IMR-90 (cell line): ENCODE measurements at places on chromosomes 1 and 21. TPM values are rescaled to one million over a fixed set of nuclear protein-coding genes. Genes with fewer than 3 reads are reported as not detected.
A peak's percentile ranks its signal among the peaks of the same experiment; 100 is the strongest.

DNA sequence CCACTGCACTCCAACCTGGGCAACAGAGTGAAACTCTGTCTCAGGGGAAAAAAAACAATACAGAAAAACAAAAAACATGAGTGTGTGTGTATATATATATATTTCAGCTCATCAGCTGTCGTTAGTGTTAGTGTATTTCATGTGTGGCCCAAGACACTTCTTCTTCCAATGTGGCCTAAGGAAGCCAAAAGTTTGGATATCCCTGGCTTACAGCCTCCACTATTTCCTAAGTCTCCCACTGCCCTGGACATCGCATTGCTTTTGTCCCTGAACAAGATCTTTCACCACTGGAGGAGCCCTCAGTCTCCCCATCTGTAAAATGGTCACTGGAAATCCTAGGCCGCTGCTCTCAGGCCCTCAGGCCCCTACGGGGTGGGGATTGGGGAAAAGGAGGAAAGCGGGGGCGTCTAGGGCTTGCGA lies 391 bp upstream of the LDLRAP1 start:
- H3K4me1 ChIP-seq = peaks cover 8% of the 10 kb centered on the region
- no peaks in the 10 kb centered on the region for H3K36me3 ChIP-seq
- H3K4me3 ChIP-seq = peak overlapping the region; percentile 26
- no peak for DNase-seq

GRCh38 chr1:29315262-29315661 lies 78.9 kb downstream of the PTPRU start:
- no peaks in the 10 kb centered on the region for H3K4me1 ChIP-seq
- H3K4me3 ChIP-seq = no peak overlapping the region
- H3K36me3 ChIP-seq = peaks cover 11% of the 10 kb centered on the region
- H3K27me3 ChIP-seq = no peaks in the 10 kb centered on the region
- no peak for DNase-seq
- no peak overlapping the region for H3K27ac ChIP-seq

GRCh38 chr1:223129229-223129901 lies 13.7 kb downstream of the TLR5 start:
- no peak overlapping the region for H3K27ac ChIP-seq
- peak; percentile 25 for DNase-seq
- peak overlapping the region; percentile 39 for H3K4me3 ChIP-seq
- no peaks in the 10 kb centered on the region for H3K4me1 ChIP-seq
- H3K27me3 ChIP-seq = peaks cover 30% of the 10 kb centered on the region

DNA sequence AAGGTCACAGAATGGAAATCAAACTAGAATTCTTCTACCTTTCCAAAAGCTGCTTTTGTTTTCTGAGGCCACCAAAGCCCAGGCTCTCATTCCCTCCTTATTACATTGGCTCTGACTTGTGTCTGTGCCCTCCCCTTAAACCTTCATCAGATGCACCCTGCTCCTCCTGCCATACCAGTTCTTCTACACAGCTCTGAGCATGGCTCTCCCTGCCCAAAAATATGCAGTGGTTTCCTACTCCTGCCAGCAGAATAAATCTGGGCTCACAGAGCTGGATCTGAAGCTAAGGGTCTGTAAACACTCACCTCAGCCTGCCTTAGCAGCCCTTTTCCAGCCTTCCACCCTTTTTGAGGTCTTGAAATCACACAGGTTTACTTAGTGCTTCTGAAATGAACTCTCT lies 55.0 kb downstream of the TTC3 start:
- H3K36me3 ChIP-seq = peaks cover 31% of the 10 kb centered on the region
- H3K4me1 ChIP-seq = no peaks in the 10 kb centered on the region; the same call in 1 of the 2 replicates
- H3K27me3 ChIP-seq = no peaks in the 10 kb centered on the region
- no peak for DNase-seq
- H3K27ac ChIP-seq = no peak overlapping the region
- no peak overlapping the region for H3K4me3 ChIP-seq

GRCh38 chr1:15158506-15159165 lies 5.1 kb downstream of the TMEM51 start:
- peaks cover 3% of the 10 kb centered on the region for H3K36me3 ChIP-seq
- no peaks in the 10 kb centered on the region for H3K27me3 ChIP-seq
- peak; percentile 98 for DNase-seq
- peaks cover 42% of the 10 kb centered on the region for H3K4me1 ChIP-seq

DNA sequence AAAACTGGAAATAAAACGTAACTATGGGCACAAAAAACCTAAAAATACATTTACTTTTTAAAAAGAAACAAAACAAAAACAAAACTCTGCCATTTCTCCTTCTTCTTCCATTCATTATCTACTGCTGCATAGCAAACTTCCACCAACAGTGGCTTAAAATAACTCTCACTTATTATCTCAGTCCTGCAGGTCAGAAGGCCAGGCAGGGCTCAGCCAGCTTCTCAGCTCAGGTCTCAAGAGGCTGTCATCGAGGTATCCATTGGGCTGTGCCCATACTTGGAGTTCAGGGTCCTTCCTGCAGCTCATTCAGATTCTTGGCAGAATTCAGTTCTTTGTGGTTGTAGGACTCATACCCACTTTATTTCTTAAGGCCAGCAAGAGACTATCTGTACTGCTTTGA lies 352.7 kb upstream of the PLD5 start:
- H3K4me3 ChIP-seq = no peak overlapping the region
- no peaks in the 10 kb centered on the region for H3K36me3 ChIP-seq
- no peaks in the 10 kb centered on the region for H3K27me3 ChIP-seq

DNA sequence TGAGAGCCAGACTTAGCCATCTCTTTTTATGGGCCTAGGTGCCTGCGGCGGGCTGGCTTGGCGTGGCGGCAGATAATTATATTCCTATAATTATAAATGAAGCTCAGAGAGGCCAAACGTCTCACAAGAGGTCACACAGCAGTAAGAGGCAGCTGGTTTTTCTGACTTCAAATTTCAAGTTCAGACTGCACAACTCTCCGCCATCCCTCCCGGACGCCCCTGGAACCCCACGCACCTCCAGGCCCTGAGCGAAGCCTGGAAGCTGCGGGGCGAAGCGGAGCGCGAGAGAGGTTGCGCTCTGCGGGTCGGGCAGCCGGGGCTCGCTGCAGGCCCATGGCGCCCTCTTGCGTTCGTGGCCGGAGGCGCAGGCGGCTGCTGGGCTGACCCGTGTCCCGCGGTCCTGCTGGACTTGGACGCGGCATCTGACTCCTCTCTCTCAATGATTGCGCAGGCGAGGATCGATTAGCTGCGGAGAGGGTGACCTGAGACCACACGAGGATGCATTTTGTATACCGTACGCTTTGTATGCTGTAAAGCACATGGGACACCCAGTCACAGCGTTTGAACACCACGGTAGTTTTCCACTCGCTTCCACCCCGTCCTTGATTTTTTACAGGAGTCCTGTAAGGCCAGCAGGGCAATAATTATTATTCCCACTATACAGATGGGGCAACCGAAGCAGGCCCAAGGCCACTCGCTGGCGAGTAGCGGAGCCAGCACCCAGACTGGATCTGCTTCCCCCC lies 272.7 kb downstream of the FOXD2 start:
- no peaks in the 10 kb centered on the region; the same call in 1 of the 2 replicates for H3K4me1 ChIP-seq
- H3K27me3 ChIP-seq = peaks cover 61% of the 10 kb centered on the region
- H3K36me3 ChIP-seq = no peaks in the 10 kb centered on the region
- DNase-seq = peak; percentile 37
- H3K27ac ChIP-seq = no peak overlapping the region
- H3K4me3 ChIP-seq = no peak overlapping the region

- no peak overlapping the region for H3K4me3 ChIP-seq
- peak; percentile 95 for DNase-seq
- peak overlapping the region; percentile 38 for H3K27ac ChIP-seq
- peaks cover 14% of the 10 kb centered on the region for H3K27me3 ChIP-seq
- no peaks in the 10 kb centered on the region for H3K36me3 ChIP-seq
Observed at GRCh38 chr1:63746129-63746864, 27.5 kb upstream of the ROR1 start.

- no peak overlapping the region for H3K4me3 ChIP-seq
- peaks cover 46% of the 10 kb centered on the region for H3K4me1 ChIP-seq
- no peaks in the 10 kb centered on the region for H3K27me3 ChIP-seq
- peaks cover 1% of the 10 kb centered on the region; the same call in 1 of the 2 replicates for H3K36me3 ChIP-seq
Observed at GRCh38 chr1:26704629-26705028, 8.8 kb downstream of the ARID1A start.

DNA sequence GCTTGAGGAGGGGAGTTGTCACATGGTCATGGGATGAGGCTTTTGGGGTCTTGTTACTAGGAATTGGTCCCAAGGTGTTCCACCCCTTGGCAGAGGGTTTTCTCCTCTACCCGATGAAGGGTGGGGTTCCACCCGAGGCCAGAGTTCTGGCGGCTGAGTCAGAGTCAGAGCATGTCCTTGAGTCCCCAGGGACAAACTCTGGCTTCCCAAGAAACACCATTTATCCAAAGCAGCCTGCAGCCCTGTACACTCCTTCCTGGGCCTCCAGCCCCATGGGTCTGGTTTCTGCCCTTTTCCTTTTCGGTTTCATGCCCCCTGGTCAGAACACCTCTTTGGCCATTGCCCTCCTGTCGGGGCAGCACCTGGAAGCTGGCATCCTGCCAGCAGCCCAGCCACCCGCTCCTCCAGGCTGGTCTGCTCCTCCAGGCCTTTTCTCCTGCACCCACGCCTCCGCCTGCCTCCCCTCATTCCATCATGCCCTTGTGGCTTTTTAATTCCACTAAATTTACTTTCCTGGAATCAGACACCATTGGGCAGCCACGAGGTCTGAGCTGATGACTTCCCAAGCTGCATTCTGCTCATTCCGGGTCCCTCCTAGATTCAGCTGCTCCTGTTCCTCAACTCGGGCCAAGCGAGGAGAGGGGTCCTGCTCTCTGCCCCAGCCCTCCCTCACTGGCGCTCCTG lies 301.7 kb upstream of the VAMP3 start:
- no peak overlapping the region for H3K4me3 ChIP-seq
- H3K27me3 ChIP-seq = no peaks in the 10 kb centered on the region
- no peak for DNase-seq
- H3K27ac ChIP-seq = peak overlapping the region; percentile 65
- peaks cover 28% of the 10 kb centered on the region for H3K4me1 ChIP-seq

GRCh38 chr1:21280482-21280881 lies 9.8 kb downstream of the ECE1 start:
- peaks cover 26% of the 10 kb centered on the region for H3K4me1 ChIP-seq
- H3K36me3 ChIP-seq = peaks cover 23% of the 10 kb centered on the region
- H3K27me3 ChIP-seq = no peaks in the 10 kb centered on the region
- H3K27ac ChIP-seq = peak overlapping the region; percentile 59
- H3K4me3 ChIP-seq = no peak overlapping the region
- DNase-seq = no peak

GRCh38 chr1:6075748-6076147 lies 30.1 kb downstream of the KCNAB2 start:
- H3K27ac ChIP-seq = no peak overlapping the region
- no peaks in the 10 kb centered on the region for H3K36me3 ChIP-seq

DNA sequence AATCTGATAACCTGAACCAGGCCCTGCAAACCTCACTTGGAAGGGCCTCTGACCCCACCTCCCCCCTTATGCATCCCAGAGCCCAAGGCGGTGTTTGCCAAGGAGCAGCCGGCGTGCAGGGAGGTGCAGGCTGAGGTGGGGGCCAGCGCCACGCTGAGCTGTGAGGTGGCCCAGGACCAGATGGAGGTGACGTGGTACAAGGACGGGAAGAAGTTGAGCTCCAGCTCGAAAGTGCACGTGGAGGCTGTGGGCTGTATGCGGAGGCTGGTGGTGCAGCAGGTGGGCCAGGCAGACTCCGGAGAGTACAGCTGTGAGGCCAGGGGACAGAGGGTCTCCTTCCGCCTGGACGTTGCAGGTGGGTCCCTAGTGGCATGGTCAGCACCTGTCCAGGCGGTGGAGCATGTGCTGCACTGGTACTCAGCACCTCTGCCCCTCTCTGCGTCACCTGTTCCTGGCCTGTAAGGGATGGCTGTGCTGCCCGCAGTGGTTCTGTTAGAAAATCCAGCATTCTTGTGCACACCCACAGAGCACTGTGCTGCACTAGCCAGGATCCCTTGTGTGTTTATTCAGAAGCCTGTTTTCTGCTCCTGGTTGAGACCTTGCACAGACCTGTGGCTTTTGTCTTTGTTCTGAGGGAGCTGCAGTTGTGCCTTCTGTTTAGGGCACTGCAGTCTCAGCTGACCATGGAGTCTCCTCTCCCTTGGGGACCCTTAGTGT lies 11.6 kb downstream of the OBSCN start:
- no peak for DNase-seq
- peaks cover 44% of the 10 kb centered on the region for H3K36me3 ChIP-seq
- no peak overlapping the region for H3K27ac ChIP-seq
- H3K27me3 ChIP-seq = no peaks in the 10 kb centered on the region
- H3K4me3 ChIP-seq = no peak overlapping the region

- no peaks in the 10 kb centered on the region for H3K27me3 ChIP-seq
- no peak overlapping the region for H3K27ac ChIP-seq
- DNase-seq = no peak
- H3K36me3 ChIP-seq = no peaks in the 10 kb centered on the region
Observed at GRCh38 chr1:192696082-192696481, 60.1 kb downstream of the RGS13 start.

GRCh38 chr1:226662642-226663326 lies 76.3 kb downstream of the ITPKB start:
- H3K4me1 ChIP-seq = peaks cover 26% of the 10 kb centered on the region
- peak; percentile 100 for DNase-seq
- H3K4me3 ChIP-seq = no peak overlapping the region
- H3K27me3 ChIP-seq = no peaks in the 10 kb centered on the region
- no peaks in the 10 kb centered on the region for H3K36me3 ChIP-seq

DNA sequence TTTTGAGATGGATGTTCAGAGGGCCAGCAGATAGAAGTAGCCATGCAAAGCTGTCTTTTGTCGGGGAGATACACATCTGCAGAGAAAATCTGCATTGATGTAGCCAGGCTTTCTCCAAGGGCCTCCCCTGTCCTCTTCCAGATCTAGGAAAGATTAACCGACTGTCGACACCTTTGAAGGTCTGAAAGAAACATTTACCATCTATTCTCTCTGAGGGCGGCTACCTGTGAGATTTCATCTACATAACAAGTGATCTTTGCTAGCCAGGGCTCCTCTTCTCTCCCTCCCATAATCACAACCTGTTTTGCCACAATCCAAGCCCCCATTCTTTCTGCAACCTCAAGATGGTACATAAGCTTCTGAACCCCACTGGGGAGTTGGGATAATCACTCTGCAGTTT lies 193.6 kb downstream of the RGS7 start:
- H3K4me1 ChIP-seq = no peaks in the 10 kb centered on the region
- no peaks in the 10 kb centered on the region for H3K36me3 ChIP-seq
- no peak overlapping the region for H3K27ac ChIP-seq
- DNase-seq = no peak

DNA sequence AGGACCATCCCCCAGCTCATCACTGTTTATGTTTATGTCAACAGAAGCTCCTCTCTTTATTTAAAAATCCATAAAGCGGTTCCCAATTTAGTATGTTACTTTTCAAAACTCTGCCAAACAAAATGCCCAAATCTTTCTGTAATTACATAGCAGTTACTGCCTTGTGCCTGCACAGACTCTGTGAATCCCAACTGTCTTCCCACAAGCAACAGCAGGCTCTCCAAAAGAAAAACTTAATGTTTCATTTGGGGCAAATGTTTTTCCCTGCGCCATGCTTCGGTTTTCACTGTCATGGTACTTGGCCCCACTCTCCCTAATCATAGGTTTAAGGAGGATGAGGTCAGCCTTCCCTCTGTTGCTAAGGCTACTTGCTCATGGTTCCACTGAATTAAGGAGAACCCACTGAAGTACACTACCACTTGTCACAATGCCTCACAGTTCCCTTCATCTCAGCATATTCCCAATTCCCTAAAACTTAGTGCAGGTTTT lies 4.6 kb downstream of the COLGALT2 start:
- no peak overlapping the region for H3K27ac ChIP-seq
- no peaks in the 10 kb centered on the region; the same call in 1 of the 2 replicates for H3K27me3 ChIP-seq
- no peak overlapping the region for H3K4me3 ChIP-seq
- DNase-seq = no peak
- peaks cover 8% of the 10 kb centered on the region; the same call in 1 of the 2 replicates for H3K4me1 ChIP-seq

Gene OLIG2
- total RNA-seq = not detected in 2 replicates

Gene CFAP45
- 0.56 and 0.72 TPM in 2 replicates for total RNA-seq
